Endodermal cell (in vitro differentiated cells): ENCODE measurements at places on chromosomes 11 and 22. TPM values are rescaled to one million over a fixed set of nuclear protein-coding genes. Genes with fewer than 3 reads are reported as not detected.

RFPL2 gene
- total RNA-seq: 1.9 and 3.1 TPM in 2 replicates

CRYBA4 gene
- not detected in 2 replicates for total RNA-seq

RCOR2 gene
- 48.7 to 211 TPM (median 51.4 TPM) in 3 replicates for total RNA-seq

DNA sequence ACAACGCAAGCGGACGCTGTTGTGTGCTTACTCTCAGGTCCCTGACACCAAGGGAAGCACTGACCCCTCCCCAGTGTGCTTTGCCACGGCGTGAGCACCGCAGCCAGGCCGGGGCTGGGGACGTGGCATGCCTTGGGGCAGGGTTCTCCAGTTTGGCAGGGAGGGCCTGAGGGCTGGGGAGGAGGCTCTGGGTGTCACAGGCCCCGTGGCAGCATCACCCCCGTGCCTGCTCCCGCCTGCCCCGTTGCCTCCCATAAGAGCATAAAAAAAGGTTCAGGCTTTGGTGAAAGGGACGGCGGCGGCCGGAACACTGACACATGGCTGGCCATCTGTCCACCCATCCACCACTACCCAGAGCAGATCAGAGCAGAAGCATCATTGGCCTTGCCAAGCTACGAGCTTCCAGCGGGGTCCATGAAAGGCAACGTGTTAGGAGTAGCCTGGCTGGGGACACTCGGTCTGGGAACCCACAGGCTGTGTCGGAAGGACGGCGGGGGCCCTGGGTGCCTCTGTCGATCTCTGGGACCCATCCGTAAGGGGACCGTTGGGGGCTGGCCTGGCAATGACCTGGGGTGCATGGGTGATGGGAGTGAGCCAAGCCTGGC, 183.0 kb downstream of the IGLL1 start:
- no peak overlapping the region for H3K27ac ChIP-seq
- no peak overlapping the region for H3K4me3 ChIP-seq
- H3K4me1 ChIP-seq: no peaks in the 10 kb centered on the region
- no peaks in the 10 kb centered on the region for H3K36me3 ChIP-seq

DNA sequence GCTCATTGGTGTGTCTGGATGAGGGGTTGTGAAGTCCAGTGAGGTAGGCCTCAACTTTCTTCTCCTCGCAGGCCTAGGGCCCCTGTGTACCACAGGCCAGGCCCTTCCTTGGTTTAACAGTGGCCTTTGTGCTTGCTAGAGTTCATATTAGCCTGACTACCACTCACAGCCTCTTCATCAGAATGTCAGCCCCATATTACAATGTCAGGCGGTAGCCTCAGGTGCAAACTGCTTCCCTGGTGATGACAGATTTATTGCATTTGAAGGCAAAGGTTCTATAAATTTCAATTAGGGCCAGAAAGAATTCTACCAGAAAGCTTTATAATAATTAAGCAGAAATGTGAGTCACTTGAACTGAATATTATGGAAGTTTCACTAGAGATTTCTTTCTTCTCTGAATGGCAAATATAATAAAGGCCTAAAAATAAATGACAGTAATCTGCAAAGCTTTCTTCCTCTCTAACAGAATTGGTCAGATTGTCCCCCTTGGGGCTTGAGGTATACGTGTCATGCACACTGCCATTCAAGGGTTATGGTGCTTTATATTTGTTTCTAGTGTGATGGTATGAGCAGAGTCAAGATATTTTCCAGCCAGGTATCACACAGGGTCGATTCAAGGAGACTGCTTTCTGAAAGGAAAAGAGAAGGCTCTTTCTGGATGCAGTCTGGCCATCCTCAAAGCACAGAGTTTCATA, 210.3 kb downstream of the CWF19L2 start:
- H3K4me3 ChIP-seq: no peak overlapping the region
- no peaks in the 10 kb centered on the region for H3K36me3 ChIP-seq
- peaks cover 7% of the 10 kb centered on the region for H3K4me1 ChIP-seq
- DNase-seq: no peak
- H3K27ac ChIP-seq: no peak overlapping the region

- no peak overlapping the region for H3K27ac ChIP-seq
- no peaks in the 10 kb centered on the region for H3K36me3 ChIP-seq
- H3K27me3 ChIP-seq: no peaks in the 10 kb centered on the region
- H3K4me3 ChIP-seq: peak overlapping the region; percentile 89
- peak; percentile 91 for DNase-seq
Observed at GRCh38 chr11:46278387-46279125, 1.1 kb downstream of the CREB3L1 start.

GRCh38 chr11:114959953-114960505, 281.7 kb downstream of the NXPE2 start:
- no peak for DNase-seq
- no peaks in the 10 kb centered on the region for H3K27me3 ChIP-seq
- H3K27ac ChIP-seq: no peak overlapping the region
- H3K36me3 ChIP-seq: no peaks in the 10 kb centered on the region
- H3K4me1 ChIP-seq: no peaks in the 10 kb centered on the region
- H3K4me3 ChIP-seq: no peak overlapping the region

DNA sequence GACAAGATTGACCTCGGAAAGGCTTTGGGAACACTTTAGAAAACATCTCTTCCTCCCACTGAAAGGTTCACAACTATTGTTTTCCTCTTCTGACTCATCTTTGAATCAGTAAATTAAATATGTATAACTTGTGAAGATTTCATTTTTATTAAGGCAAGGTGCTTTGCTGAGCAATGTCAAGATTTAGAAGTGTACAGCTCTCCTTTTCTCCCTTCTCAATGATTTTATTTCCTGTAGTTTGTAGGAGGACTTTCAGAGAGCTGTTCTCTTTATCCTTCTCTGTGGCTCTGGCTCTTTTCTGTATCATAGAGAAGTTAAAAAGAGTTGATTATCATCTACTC, 594.2 kb downstream of the METTL15 start:
- no peak overlapping the region for H3K27ac ChIP-seq
- no peaks in the 10 kb centered on the region for H3K4me1 ChIP-seq
- H3K4me3 ChIP-seq: no peak overlapping the region
- no peaks in the 10 kb centered on the region for H3K27me3 ChIP-seq
- DNase-seq: no peak

DNA sequence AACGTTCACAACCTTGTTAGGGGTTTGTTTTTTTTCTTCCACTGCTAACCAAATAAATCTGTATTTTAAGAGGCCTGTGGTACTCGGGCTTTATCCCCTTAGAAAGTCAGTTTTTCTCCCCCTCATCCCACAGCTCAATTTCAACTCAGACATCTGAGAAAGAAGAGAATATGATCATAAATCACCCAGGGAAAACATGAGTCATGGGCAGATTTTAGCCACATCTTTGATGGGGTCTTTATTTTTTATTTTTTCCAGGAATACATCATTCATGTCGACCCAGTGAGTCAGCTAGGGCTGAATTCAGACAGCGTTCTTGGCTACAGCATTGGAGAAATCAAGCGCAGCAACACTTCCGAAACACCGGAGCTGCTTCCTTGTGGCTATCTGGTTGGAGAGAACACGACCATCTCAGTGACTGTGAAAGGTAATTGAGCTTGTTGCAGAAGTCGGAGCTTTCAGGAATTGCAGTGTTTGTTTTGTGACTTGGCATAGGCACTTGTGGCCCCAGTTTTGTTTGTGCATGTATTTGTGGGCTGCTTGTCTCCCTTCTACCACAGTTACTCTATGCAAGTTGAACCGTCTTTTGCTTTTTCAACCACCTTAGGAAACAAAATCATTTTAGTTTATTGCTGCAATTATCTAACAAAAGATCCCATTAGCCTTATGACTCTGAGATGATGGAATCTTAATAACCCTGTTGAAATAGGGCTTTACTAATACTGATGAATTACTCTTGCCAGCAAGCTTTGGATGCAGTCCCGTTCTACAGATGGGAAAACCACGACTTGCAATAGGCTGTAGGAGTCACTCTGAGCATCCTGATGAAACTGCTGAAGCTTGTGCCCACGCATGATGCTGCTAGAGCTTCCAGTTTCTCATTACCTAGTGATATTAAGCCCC, 62.7 kb downstream of the DBX1 start:
- H3K36me3 ChIP-seq: no peaks in the 10 kb centered on the region
- no peaks in the 10 kb centered on the region for H3K4me1 ChIP-seq
- no peak overlapping the region for H3K4me3 ChIP-seq
- no peaks in the 10 kb centered on the region for H3K27me3 ChIP-seq
- no peak overlapping the region for H3K27ac ChIP-seq

- H3K4me3 ChIP-seq: no peak overlapping the region
- H3K27ac ChIP-seq: no peak overlapping the region
- H3K36me3 ChIP-seq: no peaks in the 10 kb centered on the region
- H3K27me3 ChIP-seq: peaks cover 82% of the 10 kb centered on the region
Observed at GRCh38 chr22:22720724-22721261, 76.4 kb downstream of the GGTLC2 start.

DNA sequence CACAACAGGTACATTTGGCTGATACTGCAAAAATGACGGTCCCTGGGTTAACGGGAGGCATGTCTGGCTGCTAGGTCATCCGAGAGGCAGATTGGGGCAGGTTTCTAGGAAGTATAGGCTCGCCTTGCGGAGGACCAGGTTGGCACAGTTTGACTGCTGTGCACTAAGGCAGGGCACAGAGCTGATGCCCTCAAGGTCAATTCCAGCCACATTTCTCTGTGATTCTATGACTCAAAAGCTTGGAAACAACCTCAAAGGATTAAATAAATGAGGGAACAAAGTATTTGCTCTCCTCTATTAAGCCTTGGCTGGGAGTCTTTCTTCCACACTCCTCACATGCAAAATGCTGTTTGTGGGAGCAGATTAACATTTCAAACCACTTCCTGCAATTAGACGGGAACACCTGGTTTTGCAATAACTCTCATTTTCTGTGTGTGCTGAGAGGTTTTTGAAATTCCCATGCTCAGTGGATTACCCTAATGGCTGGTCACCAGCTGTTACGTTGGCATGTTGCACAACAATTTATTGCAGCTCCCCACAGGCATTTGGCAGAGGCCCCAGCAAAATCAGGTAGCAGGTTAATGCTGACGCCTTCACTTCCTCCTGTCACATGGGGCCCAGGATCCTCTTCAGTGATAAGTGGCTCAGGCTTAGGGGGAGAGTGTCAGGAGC, 61.0 kb upstream of the PLET1 start:
- no peaks in the 10 kb centered on the region for H3K36me3 ChIP-seq
- H3K4me3 ChIP-seq: no peak overlapping the region
- no peaks in the 10 kb centered on the region for H3K4me1 ChIP-seq
- H3K27ac ChIP-seq: no peak overlapping the region
- peak; percentile 62 for DNase-seq
